ENCODE measurements at places on chromosomes 4 and X.

DNA sequence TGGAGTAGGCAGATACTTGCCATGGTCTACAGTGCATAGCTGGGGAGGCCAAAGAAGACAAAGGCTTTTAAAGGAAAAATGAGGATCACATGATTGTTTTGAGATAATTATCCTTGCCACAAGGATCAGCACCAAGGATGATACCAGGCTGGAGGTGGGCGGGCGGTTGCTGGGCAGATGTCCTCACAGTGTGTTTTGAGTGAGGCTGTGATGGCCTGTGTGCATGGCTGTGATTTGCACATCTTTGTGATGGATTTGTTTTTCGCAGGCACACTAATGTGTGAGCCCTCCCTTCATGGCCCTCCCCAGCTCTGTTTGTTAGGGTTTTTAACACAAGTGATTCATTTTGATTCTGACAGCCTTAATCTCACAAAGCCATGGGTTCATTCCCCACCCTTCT, 46.8 kb downstream of the RGS12 start:
- DNase-seq = no peak

GRCh38 chr4:128477540-128477939, 189.9 kb upstream of the PGRMC2 start:
- no peak for DNase-seq

DNA sequence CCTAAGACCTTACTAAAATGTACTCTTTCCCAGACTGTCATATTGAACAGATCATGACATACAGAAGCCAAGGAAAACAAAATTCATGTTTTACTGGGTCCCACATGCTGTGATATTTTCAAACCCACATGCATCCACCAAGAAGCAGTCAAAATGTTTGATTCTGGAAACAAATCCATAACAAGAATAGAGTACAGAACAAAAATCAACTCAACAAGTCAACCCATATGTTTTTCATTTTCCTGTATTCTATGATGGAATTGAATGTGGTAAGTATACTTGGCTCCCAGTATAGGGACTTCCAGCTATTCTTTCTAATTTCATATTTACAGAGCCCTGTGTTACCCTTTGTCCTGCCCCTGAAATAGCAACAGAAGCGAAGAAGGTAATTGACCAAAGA, 106.8 kb downstream of the COL25A1 start:
- DNase-seq = no peak

GRCh38 chrX:70025464-70025863, 24.3 kb downstream of the AWAT2 start:
- DNase-seq = no peak

DNA sequence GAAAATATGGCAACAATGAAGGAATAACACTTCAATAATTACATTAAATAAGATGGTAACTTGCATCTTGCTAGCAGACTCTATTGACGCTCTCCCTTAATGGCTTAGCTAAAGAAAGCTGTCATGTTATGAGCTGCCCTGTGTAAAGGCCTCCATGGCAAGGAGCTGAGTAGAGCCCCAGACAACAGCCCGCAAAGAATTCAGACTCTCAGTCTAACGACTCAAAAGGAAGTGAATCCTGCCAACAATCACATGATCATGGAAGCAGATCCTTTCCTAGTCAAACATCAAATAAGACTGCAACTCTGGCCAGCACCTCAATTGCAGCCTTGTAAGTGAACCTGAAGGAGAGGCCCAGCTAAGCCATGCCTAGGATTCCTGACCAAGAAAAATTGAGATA, 157.6 kb downstream of the MAB21L2 start:
- no peak for DNase-seq

- no peak for DNase-seq
Observed at GRCh38 chr4:92961881-92962280, 658.1 kb downstream of the GRID2 start.
